ENCODE measurements at places on chromosomes 16 and 17. TPM values are rescaled to one million over a fixed set of nuclear protein-coding genes. Genes with fewer than 3 reads are reported as not detected.

Gene NTN1
- total RNA-seq = 14.4 TPM

Gene BAIAP3
- total RNA-seq = 3.9 TPM

Gene ARHGAP44
- 8.8 TPM for total RNA-seq

Gene ZSCAN10
- not detected for total RNA-seq

Gene RNF222
- total RNA-seq = not detected

GRCh38 chr16:57475711-57476339 is 10.5 kb downstream of the DOK4 start:
- no peak for DNase-seq

- no peak for DNase-seq
These were observed 30.7 kb downstream of the PIEZO1 start for GRCh38 chr16:88754109-88754911.

GRCh38 chr17:36850790-36851189 is 86.5 kb upstream of the LHX1 start:
- DNase-seq = no peak

- no peak for DNase-seq
These were observed 40.3 kb upstream of the BAHCC1 start for GRCh38 chr17:81354954-81355347.

DNA sequence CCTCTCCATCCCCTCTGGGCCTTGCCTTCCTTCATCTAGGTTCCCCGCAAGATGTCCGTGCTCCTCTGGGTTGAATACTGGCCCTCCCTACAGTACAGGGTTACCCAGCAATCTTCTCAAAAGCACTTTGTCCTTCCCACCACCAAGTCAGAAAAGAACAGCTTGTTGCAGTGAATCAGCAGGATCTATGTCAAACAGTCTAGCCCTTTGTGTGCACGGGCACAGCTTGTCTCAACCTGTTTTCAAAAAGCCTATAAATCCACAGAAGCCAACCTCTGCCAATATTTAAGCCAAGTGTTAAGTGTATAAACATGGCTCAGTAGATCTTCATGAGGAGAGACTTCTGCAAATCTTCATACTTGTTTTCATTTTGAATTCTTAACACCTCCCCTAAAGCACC is 25.2 kb downstream of the C17orf67 start:
- DNase-seq = no peak

GRCh38 chr17:76528528-76529223 is 8.8 kb downstream of the CYGB start:
- no peak for DNase-seq

GRCh38 chr16:53781023-53781605 is 77.2 kb downstream of the FTO start:
- DNase-seq = no peak

- no peak for DNase-seq
These were observed 545.2 kb upstream of the CDH11 start for GRCh38 chr16:65667011-65667578.

GRCh38 chr17:43040655-43041054 is 15.6 kb downstream of the RND2 start:
- no peak for DNase-seq

All from ureter (tissue), 1 donor.